LoVo (cell line): ENCODE measurements at places on chromosomes 2 and 18.

DNA sequence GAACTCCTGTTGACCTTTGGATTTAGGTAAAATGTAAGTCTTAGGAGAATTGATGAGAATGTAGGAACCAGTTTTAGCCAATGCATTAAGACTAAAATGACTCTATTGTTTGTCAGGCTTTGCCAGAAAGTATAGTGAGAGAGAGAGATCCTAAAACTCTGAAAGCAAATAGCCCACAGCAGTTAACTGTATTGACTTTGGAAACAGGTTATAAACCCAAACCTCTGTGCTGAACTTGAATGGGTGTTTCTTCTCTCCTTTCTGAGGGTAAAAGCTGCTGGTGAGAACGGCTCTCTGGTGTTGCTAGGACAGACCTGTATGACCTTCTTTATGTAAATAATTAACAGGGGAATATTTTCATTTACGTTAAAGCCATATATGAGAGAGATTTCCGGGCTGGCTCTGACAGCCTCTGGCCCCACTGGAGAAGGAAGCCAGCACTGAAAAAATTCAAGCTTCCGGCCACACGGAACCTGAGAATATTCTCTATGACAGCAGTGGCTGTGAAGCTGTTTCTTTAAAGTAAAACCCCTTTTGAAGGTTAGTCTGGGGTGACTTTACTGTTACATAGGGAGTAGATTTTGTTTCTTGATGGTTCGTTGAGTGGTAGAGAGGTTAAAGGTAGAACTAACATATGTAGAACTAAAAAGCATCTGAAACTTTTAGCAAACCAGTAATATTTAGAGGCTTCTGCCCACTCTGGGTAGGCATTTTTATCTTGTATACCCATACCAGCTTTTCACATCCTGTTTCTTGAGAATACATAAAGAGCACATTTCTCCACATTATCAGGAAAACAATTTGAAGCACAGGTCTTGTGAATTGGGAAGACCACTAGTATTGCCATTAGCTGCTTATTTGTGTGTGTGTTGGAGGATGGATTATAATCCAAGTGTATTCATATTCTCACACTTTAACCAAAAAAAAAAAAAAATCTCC lies 123.8 kb downstream of the SPTBN1 start:
- DNase-seq, result peak; percentile 74

GRCh38 chr18:22933206-22933965 lies at the start of gene RBBP8:
Gene RBBP8, plus strand, starts transcription at chr18:22933328. Its CDS starts 3,524 bp downstream, at chr18:22936852.
- peak; percentile 85 for DNase-seq

- DNase-seq, result no peak
Measured at GRCh38 chr2:48145845-48146452, 239.7 kb upstream of the FBXO11 start.

DNA sequence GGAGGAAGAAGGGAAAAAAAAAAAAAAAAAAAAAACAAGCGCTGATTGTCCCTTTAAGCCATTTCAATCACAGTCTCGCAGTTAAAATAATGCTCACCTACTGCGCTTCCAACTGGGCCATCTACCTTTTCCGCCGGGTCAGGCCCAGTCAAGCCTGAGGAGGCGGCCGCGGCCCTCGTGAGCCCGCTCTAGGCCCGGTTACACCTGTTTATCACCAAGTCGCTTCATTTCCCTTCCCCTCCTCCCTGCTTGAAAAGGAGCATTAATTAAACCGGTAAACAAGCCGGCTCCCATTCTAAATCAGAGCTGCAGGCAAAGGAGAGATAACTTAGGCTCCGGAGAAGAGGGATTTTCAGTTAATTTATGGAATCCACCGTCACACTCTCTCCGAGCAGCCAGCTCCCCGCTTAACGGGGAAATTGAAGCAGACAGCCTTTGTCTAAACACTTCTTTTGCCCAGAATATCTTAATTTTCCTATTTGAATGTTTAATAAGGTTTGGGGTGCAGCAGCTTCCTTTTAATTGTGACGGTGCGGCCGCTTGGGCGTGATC lies 140.1 kb upstream of the SIX3 start:
- no peak for DNase-seq

DNA sequence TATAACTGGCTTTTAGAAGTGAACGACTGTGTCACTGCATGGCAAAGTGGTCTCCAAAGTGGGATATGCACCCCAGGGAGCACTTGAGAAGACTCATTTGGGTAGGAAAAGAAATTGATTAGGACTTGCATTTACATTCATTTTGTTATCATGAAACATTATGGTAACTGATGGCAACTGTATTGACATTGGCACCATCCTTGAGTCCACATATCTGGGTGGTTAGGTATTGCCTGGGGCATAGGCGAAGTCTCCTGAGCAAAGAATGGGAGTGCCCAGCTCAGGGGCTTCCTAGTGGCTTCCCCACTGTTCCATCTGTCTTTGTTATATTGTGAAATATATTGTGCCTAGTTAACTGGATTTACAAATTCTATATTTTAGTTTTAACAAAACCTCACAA lies 29.2 kb downstream of the SPATS2L start:
- peak; percentile 51 for DNase-seq

DNA sequence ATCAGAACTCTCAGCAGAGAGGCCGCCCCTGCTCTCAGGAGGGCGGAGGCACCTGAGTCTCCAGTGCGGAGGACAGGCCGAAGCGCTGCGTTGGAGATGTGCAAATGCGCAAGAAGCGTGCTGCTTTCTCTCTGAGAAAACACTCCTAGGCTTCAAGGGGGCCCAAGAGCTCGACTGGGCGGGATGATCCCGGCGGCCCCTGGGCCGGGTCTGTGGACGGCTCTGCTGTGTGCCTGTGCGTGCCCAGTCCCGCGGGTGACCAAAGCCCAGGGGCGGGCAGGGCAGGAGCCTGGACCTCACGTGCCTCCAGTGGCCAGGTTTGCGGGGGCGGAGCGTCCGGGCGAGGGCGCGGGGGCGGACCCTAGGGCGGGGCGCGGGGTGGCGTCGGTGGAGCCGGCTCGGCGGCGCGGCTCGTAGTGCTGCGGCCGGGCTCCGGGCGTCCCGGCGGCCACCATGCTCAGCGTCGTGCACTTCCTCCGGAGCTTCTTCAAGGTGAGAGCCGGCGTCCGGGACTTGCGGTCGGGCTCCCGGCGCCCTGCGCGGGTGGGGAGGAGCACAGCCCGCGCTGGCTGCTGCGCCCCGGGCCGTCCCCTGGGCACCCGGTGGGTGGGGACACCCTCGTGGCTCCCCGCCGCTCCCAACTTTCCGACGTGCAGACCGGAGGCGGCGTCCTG lies at the start of gene ARHGEF4:
Gene ARHGEF4 (plus strand): TSS at position 414 of the 674 bp plus-strand sequence. CDS start 40 bp downstream, at position 454.
- peak; percentile 55 for DNase-seq

DNA sequence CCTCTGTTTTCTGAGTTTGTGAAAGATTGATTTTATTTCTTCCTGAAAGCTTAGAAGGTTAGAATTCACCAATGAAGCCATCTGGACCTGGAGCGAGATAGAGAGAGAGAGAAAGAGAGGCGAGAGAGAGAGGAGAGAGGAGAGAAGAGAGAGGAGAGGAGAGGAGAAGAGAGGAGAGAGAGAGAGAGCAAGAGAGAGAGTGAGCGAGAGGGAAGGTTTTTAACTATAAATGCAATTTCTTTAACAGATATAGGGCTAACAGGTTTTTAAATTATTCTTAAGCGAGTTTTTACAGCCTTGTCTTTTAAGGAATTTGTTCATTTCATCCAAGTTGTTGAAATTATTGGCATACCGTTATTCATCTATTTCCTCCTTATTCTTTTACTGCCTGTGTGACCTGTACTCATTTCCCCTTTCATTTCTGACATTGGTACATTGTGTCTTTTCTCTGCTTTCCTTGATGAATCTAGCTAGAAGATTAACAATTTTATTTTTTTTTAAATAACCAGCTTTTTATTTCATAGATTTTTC lies 56.1 kb downstream of the BABAM2 start:
- no peak for DNase-seq

GRCh38 chr2:152594022-152594766 lies 123.1 kb downstream of the PRPF40A start:
- no peak for DNase-seq

GRCh38 chr2:16974688-16975087 lies 309.1 kb upstream of the CYRIA start:
- no peak for DNase-seq

DNA sequence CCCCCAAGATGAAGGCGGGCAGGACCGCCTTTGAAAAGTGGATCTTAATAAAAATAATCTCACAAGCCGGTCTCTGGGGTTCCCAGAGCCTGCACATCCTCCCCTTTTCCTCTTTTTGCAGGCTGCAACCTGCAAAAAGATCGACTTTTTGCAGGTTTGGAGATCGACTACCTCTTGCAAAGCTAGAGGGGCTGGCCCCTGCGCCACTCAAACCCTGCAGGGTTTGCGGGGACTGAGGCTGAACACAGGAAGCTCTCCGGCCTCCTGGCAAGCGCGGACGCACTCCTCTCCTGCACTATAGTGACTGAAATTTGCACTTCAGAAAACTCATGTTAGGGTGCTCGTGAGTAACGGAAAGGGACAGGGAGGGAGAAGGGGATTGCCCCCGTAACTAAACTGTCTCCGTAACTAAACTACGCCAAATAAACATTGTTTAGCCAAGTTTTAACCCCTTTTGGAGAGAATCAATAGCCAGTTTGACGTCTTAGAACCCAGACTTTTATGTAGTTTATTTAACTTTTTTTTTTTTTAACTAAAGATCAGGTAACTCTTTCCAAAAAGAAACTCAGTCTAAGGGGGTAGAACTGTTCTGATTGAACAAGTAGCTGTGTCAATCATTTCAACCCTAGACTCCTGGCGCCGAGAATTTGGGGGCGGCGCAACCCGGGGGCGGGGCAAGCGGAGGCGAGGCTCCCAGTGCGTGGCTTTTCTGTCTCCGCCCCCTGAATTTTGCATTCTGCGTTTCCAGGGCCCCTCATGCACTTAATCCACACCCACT lies 2.5 kb downstream of the IGFBP5 start:
- DNase-seq, result peak; percentile 27

DNA sequence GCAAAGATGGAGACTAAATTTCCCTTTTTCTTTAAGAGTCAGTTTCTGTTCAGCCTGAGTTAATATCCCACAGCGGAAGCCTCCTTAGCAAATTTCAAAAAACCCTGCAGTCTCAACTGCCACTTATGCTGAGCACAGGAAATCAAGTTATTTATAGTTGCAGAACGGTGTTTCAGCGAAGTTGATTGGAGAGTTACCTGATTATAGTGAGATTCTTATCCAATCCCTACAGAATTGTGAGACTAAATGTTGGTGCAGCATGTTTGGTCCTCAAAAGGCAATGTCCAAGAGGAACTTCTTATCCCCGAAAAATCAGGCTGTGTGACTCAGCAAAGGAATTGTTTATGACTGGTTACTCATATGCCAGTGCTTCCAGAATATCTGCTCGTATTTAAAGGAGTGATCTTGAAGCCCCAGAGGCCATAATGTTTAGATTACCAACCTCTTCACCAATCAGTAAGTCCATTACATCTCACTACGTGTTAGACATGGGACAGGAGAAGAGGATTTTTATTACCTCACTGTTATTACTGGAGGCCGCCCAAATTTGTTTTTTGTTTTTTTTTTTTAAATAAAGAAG lies 67.9 kb downstream of the LRRFIP1 start:
- DNase-seq, result peak; percentile 78

DNA sequence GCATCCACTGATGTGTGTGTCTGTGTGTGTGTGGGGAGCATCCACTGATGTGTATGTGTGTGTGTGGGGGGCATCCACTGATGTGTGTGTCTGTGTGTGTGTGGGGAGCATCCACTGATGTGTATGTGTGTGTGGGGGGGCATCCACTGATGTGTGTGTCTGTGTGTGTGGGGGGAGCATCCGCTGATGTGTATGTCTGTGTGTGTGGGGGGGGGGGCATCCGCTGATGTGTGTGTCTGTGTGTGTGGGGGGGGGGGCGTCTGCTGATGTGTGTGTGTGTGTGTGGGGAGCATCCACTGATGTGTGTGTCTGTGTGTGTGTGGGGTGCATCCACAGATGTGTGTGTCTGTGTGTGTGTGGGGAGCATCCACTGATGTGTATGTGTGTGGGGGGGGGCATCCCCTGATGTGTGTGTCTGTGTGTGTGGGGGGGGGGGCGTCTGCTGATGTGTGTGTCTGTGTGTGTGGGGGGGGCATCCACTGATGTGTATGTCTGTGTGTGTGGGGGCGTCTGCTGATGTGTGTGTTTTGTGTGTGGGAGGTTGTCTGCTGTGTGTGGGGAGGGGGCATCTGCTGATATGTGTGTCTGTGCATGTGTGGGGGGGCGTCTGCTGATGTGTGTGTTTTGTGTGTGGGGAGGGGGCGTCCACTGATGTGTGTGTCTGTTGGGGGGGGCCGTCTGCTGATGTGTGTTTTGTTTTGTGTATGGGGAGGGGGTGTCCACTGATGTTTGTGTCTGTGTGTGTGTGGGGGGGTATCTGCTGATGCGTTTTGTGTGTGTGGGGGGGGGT lies 125.9 kb downstream of the NFATC1 start:
- no peak for DNase-seq

DNA sequence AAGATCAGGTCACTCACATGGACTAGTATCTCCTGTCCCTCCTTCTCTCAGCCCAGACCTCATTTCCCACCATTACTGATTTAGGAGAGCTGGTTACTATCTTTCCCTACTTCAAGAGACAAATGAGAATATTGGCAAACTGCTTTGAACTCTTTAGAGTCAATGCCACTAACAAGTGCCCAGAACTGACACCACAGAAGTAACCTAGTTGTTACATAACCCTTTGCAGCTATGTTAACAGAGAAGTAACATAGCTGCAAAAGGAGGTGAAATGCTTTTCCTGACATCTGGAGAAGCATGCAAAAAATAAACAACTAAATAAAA lies 30.0 kb downstream of the TGFA start:
- no peak for DNase-seq

- no peak for DNase-seq
Measured at GRCh38 chr2:224753743-224754540, 37.8 kb upstream of the CCDC195 start.

GRCh38 chr2:55200416-55200815 lies 31.7 kb downstream of the CLHC1 start:
- DNase-seq, result no peak

- no peak for DNase-seq
Measured at GRCh38 chr18:50461251-50461650, 86.4 kb downstream of the SKA1 start.

GRCh38 chr2:529424-529823 lies 147.8 kb downstream of the TMEM18 start:
- DNase-seq, result peak; percentile 2

DNA sequence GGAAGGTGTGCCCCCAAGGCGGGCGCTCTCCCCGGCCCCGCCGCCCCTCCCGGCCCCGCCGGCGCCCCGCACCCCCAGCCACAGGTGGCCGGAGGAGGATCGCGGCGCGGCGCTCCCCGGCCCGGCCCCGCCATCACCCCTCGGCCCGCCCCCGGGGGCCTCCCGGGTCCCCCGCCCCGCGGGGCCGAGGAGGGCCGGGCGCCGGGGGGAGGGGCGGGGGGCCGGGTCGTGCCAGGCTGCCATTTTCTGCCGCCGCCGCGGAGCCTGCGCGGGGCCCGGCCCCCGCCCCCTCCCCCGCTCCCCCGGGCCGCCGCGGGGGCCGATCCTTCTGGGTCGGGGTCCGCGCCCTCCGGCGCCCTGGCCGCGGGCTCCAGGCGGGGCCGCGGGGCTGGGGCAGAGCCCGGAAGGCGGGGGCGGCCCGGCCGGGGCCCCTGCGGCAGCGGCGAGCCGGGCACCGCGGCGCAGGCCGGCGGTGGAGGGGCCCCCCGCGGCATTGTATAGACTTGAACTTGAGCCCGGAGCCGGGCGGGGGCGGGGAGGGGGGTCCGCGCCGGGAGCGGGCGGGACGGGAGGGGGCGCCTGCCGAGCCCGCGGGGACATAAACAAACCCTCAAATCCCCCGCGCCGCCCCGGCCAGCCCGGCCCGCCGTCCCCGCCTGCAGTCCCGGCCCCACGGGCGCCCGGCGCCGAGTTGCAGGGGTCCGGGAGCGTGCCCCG lies 556 bp downstream of the DNMT3A start:
- DNase-seq, result no peak

GRCh38 chr2:50535971-50536759 lies 495.8 kb downstream of the NRXN1 start:
- DNase-seq, result no peak

- DNase-seq, result no peak
Measured at GRCh38 chr18:50006470-50007046, 188.4 kb downstream of the MYO5B start.
